SJSA1 (cell line): ENCODE measurements at places on chromosomes 5 and 9. TPM values are rescaled to one million over a fixed set of nuclear protein-coding genes. Genes with fewer than 3 reads are reported as not detected.

The IRF1 gene
- 16.0 and 18.4 TPM in 2 replicates for total RNA-seq

The LMX1B gene
- not detected in 2 replicates for total RNA-seq

The LCN9 gene
- total RNA-seq = not detected in 2 replicates

The SEMA5A gene
- total RNA-seq = 9.1 and 15.9 TPM in 2 replicates

The SH2D3C gene
- total RNA-seq = not detected in 2 replicates

The PIP5KL1 gene
- 1.6 and 18.4 TPM in 2 replicates for total RNA-seq

The TPM2 gene
- total RNA-seq = 823 and 1,421 TPM in 2 replicates

The PITX1 gene
- 25.0 and 28.4 TPM in 2 replicates for total RNA-seq

The HAVCR2 gene
- total RNA-seq = 0.05 TPM in 1 of 2 replicates, not detected in the other

The PCDH12 gene
- total RNA-seq = not detected in 2 replicates

The SV2C gene
- total RNA-seq = not detected in 2 replicates

The FNBP1 gene
- total RNA-seq = 24.3 and 27.4 TPM in 2 replicates

The SPINK5 gene
- not detected in 2 replicates for total RNA-seq

The MLANA gene
- total RNA-seq = not detected in 2 replicates

The CDKN2B-AS1 gene
- total RNA-seq = 2.6 and 7.5 TPM in 2 replicates

The RNF183 gene
- not detected in 2 replicates for total RNA-seq

The CYLC2 gene
- not detected in 2 replicates for total RNA-seq

The LRRTM2 gene
- total RNA-seq = 0.21 TPM in 1 of 2 replicates, not detected in the other

The ECM2 gene
- 2.2 and 4.9 TPM in 2 replicates for total RNA-seq

The AGXT2 gene
- total RNA-seq = not detected in 2 replicates

The TEX48 gene
- not detected in 2 replicates for total RNA-seq

The RGS7BP gene
- total RNA-seq = 0.03 TPM in 1 of 2 replicates, not detected in the other

The LEAP2 gene
- 0.37 and 5.5 TPM in 2 replicates for total RNA-seq

The GLRA1 gene
- not detected in 2 replicates for total RNA-seq

The PCA3 gene
- total RNA-seq = not detected in 2 replicates

The TMEM174 gene
- total RNA-seq = not detected in 2 replicates

The SLCO6A1 gene
- total RNA-seq = not detected in 2 replicates

The SLCO4C1 gene
- not detected in 2 replicates for total RNA-seq

The ASTN2 gene
- total RNA-seq = 1.3 and 1.8 TPM in 2 replicates

The FOXI1 gene
- total RNA-seq = not detected in 2 replicates

The MYOZ3 gene
- total RNA-seq = 0.82 TPM in 1 of 2 replicates, not detected in the other

The FBXO38 gene
- 58.4 and 60.2 TPM in 2 replicates for total RNA-seq

The KIAA0825 gene
- 1.8 and 1.9 TPM in 2 replicates for total RNA-seq

The NEURL1B gene
- total RNA-seq = 7.4 and 15.4 TPM in 2 replicates

The PCAT7 gene
- total RNA-seq = 0.19 and 0.82 TPM in 2 replicates

The FCN2 gene
- total RNA-seq = not detected in 2 replicates

The ZNG1E gene
- total RNA-seq = 14.9 and 24.0 TPM in 2 replicates

The GMCL2 gene
- total RNA-seq = not detected in 2 replicates

The UBE2B gene
- 54.4 and 55.8 TPM in 2 replicates for total RNA-seq

The GABRA1 gene
- total RNA-seq = not detected in 2 replicates

The CNTNAP3B gene
- total RNA-seq = 0.06 TPM in 1 of 2 replicates, not detected in the other

The XRCC4 gene
- total RNA-seq = 11.7 and 16.1 TPM in 2 replicates

The WASHC1 gene
- 4.8 and 13.1 TPM in 2 replicates for total RNA-seq

The GEMIN5 gene
- total RNA-seq = 26.7 and 33.0 TPM in 2 replicates

The RMRP gene
- total RNA-seq = 432 and 826 TPM in 2 replicates

The DMRT2 gene
- not detected in 2 replicates for total RNA-seq

The IFNA2 gene
- total RNA-seq = not detected in 2 replicates

The HMMR gene
- total RNA-seq = 117 and 119 TPM in 2 replicates

The ADAMTS12 gene
- total RNA-seq = 3.9 and 9.1 TPM in 2 replicates

The ZNF367 gene
- total RNA-seq = 45.4 and 55.5 TPM in 2 replicates

The PKD2L2 gene
- total RNA-seq = not detected in 2 replicates

The TRIM36 gene
- 0.22 and 1.3 TPM in 2 replicates for total RNA-seq

The TMC1 gene
- total RNA-seq = 0.06 and 0.84 TPM in 2 replicates

The LECT2 gene
- total RNA-seq = not detected in 2 replicates

The ACER2 gene
- 0.75 and 0.82 TPM in 2 replicates for total RNA-seq

The BTNL8 gene
- total RNA-seq = not detected in 2 replicates
